ENCODE measurements at places on chromosomes 1 and 21.
A peak's percentile ranks its signal among the peaks of the same experiment; 100 is the strongest.

DNA sequence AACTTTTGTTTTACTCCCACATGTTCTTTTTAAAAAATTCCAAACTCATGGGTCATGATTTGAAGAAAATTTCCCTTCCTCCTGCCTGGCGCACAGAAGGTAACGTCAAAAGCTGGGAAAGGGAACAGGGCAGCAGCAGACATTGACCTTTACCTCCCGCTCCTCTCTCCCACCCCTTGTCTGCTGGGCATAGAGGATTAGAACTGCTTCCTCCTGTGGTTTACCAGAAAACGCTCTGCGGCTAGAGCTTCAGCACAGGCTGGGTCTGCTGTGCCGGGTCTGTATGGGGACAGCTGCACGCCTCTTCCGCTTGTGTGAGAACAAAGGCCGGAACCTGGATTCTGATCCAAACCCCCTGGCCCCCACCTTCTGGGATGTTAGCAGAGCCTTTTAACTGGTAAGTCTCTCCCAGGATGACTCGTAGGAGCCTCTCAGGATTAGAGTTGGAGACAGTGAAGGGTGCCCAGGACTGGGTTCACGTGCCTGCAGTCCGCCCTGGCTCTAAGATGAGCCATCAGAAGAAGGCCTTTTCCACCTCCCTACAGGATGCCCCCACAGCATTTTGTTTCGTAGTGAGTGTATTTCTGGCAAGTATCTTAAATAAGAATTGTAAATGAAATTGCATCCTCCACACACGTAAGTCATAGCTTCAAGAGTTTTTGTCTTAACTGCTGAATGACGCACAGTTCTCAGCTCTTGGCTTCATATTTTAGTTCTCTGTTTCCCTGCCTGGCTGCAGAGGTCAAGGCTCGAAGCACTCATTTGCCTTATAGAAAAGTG lies 5.2 kb downstream of the H6PD start:
- DNase-seq = no peak

- peak; percentile 68 for DNase-seq
Measured at GRCh38 chr1:109655615-109656519, at the start of gene GSTM4. GSTM4 (plus strand) TSS chr1:109656099; CDS start chr1:109656390, 291 bp downstream.

DNA sequence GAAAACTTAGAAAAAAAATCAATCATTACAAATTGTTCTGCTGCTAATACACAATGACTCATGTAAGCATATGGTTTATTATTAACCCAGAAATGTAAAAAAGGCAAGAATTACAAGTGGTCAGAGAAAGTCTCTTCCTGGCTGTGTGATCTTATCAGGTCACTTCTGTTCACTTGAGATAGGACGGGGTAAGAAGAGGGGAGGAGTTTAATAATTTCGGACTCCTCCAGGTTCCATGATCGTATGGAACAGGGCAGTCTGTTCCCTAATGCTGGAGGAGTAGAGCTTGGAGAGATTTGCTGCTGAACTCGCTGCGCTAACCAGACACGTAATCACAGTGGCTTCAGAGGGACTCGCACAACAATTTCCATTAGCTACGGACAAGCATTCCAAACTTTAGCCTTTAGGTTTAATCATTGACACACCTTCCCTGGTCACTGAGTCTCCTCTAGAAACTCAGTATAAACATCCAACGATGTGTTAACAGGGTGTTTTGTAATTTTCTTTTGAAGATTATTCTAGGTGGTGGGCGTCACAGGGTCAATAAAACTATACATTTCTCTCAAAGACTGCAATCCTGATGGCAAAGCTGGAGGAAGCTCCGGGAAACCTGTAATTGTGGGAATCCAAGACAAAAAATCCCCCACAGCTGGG lies 1.3 kb downstream of the CRYZ start:
- no peak for DNase-seq

- DNase-seq = no peak
Measured at GRCh38 chr1:103529746-103530145, 4.2 kb downstream of the RNPC3 start.

DNA sequence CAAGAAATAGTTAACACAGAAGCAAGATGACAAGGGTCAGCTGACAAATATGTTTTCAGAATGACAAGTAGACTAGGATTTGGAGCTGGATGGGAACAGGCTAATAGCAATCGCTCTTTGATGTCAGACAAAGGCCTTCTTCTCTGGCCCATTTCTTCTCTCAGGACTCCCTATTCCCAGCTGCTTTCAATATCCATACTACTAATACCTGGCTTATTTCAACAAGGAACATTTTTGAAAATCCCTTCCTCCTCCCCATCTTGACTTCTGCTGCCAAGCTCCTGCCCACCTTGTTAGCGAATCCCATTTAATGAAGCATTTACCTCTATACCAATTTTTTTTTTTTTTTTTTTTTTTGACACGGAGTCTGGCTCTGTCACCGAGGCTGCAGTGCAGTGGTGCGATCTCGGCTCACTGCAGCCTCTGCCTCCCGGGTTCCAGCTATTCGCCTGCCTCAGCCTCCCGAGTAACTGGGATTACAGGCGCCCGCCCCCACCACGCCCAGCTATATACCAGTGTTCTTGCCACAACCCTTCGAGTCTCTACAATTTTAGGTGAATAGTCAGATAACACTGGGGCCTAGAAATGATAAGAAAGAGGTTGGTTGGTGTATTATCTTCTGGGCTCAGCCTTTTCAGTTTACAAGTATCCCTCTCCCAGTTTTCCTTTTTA lies 68.4 kb downstream of the MACF1 start:
- no peak for DNase-seq

DNA sequence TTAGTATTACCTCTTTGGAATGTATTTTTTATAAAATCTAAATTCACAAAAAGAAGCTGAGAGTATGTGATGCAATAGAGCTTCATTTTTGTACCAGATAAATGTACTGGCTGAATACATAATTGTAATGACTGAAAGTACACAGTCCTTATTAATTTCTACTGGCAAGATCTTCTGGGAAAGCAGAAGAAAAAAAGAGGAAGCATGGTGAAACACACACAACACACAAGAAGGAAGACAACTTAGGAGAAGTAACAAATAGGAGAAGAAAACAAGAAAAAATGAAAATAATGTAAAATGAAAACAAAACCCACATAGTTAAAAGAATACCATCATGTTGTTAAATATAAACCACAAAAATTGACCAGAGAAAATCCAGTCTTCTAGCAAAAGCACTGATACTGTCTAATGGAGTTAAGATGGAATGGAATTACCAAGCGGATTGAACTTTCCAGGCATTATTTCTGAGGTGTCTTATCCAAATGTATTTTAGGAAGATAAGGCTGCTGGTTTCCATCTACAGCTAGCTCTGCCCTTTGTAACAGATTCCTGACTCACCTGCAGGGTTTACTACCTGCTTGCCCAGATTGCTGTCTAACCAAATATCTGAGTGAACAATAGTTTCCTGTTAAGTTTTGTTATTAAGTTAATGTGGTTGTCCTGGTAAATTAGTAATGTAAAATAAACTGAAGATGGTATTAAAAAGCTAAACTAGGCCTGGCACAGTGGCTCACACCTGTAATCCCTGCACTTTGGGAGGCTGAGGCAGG lies 4.5 kb upstream of the COP1 start:
- DNase-seq = no peak

DNA sequence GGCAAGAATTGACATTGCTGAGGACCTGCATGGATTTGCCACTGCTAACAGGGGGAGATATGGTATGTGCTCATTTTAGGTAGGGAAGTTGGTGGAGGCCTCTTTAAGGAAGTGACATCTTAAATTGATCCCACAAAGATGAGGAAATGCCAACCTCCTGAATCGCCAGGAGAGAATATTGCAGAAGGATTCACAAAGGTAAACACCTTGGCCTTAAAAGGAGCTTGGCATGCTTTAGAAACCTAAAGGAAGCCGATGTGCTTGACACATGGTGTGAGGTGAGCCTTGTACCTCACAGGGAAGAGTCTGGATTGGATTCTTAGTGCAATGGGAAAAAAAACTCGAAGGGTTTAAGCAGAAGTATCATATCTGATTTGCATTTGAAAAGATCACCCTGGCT lies 470.5 kb upstream of the DAB1 start:
- DNase-seq = no peak

GRCh38 chr21:29423099-29423870 lies 124.6 kb downstream of the BACH1 start:
- DNase-seq = no peak

DNA sequence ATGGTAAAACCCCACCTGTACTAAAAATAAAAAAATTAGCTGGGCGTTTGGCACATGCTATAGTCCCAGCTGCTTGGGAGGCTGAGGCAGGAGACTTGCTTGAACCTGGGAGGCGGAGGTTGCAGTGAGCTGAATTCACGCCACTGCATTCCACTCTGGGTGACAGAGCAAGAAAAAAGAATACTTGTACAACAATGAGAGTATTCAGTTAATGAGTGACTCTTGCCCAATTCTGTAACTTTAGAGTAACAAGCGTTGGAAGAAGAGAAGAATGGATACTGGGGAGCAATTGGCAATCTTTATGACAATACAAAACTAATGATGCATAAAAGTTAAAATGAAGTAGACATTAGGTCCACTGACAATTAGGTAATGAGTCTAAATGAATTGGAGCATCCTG lies 10.5 kb downstream of the ANXA9 start:
- no peak for DNase-seq

DNA sequence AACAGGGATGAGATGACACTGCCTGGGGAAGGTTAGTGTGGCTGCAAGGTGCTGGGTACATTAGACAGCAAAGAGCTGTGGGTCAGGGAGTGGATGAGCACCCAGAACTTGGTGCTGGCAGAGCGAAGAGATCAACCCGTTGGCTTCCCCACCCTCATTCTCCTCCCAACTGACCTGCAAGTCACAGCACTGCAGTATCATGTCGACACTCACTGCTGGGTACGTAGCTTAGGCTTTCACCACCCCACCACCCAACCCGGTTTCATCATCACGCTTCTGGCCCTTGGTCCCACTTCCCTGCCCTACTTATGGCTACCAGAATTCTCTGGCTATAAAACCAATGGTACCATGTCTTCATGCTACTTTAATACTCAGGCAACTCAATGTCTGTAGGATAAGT lies 73.6 kb upstream of the LYST start:
- DNase-seq = no peak

- DNase-seq = no peak
Measured at GRCh38 chr1:183276386-183277080, 90.5 kb downstream of the LAMC2 start.

GRCh38 chr1:32250893-32251716 lies at the start of gene LCK:
LCK (plus strand) TSS chr1:32251265; CDS start chr1:32274330, 23,065 bp downstream.
- peak; percentile 54 for DNase-seq

DNA sequence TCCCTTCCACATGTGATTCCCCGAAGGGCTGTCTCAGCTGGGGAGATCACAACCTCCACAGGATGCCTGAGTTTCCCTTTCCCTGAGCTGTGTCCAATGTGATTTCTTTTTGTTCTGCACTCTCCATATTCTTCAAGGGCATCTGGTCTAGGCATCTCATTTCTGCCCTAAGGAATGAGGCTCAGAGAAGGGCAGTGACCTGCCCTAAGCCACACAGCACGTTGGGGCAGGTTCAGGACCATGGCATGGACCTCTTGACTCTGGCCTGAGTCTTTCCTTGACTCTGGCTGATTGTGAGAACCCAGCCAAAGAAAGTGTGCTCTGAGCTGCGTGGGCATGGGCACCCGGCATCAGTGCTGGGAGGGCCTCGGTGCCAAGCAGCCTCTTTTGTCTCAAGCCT lies 590.3 kb downstream of the PTPRU start:
- DNase-seq = no peak

DNA sequence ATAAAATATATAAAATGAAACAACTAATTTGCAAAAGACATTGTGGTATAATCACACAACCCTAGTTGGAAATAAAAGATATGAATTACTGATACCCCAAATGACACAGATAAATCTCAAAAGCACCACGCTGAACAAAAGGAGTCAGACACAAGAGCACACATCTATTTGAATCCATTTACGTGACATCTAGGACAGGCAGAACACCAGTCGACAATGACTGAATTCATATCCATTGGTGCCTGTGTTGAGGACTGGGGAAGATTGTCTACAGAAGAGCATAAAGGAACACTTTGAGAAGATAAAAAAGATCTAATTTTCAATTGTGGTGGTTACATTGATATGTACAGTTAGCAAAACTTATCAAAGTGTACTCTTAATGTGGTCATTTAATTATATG lies 874.1 kb downstream of the LTN1 start:
- DNase-seq = no peak

GRCh38 chr1:80375662-80376061 lies 1369.1 kb upstream of the ADGRL4 start:
- DNase-seq = no peak

DNA sequence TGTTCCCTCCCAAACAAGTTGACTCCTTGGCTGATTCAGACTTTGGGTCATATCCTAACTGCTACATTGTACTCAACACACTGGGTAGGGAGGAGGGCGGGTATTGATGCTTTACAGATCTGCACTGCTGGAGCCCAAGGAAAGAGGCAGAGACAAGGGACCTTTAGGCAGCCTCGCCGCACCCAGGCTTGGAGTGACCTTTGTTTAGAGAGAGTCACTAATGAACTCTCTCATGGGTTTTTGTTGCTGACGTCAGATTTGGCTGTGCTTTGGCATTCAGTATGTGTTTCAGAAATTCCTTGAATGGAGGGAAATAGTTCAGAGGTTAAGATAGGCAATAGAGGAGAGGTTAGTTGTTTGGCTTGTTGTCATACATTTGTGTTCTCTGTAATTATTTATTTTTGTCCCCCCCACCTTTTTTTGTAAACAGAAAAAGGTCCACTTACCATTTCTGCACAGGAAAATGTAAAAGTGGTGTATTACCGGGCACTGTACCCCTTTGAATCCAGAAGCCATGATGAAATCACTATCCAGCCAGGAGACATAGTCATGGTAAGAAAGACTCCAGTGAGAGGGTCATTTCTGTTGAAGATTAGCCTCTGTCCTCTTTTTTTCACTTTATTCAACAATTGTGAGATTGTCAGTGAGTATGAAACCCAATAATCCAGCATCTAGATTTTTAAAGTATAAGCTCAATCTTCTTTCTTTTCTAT lies 116.1 kb downstream of the ATP5PO start:
- no peak for DNase-seq

DNA sequence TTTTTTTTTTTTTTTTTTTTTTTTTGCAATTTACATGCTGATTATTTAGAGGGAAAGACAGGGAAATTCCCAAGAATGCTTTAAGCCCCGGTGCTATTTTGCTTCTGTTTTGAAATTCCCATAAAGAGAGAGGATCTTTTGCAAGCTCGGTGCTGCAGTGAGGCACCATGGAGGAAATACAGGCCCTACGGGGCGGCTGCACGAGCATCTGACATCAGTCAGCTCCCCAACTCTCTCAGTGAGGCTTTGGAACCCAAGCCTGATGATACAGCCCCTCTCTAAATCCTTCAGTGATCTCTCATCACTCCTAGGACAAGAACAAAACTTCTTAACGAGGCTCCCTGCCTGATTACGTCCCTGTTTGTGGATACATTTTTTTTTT lies 791 bp upstream of the CHI3L1 start:
- no peak for DNase-seq

DNA sequence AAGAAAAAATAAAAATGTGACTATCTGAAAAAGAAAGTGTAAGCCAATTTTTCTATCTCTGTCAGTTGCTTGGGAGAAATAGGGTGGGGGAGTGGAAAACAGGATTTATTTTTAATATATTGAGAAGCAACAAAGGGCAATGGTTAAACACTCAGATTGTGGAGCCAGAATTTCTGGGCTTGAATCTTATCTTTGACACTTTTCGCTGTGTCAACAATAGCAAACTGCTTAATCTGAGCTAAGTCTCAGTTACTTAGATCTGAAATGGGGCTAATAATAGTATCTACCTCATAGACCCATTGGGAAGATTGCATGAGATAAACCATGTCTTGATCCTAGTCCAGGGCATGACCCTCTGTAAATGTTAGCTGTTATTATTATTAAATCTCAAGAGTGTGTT lies 468.1 kb downstream of the ADGRL2 start:
- DNase-seq = no peak

All from memory B cell (primary cell).